ENCODE measurements at places on chromosomes 1 and 21.

DNA sequence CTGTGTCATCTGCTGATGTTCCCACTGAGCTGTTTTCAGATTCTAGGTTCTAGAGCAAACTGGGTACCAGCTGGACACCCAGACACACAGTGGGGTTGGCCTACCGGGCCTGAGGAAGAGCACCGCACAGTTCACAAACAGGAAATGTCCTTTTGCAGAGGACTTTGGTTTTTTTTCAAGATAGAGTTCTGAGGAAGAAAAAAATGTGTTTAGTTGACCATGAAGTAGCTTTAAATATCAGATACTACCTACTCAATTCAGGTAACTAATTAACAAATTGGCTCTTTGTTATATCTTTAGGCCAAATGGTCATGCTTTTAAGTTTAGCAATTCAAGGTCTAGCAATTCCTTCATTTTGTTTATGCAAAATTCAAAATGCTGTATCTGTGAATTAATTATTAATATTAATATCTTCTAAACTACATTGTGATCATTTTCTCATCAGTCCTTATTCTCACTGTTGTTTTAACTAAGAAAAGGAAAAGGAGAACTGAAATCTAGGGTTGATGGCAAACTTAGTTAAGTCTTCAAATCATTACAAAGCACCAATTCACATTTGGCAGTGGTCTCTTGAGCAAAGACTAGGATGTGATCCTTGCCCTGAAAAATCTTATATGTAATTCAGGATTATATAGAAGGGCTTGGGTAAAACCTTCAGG lies 17.2 kb upstream of the NCF2 start:
- no peaks in the 10 kb centered on the region for H3K36me3 ChIP-seq
- H3K27ac ChIP-seq: no peak overlapping the region
- no peak for DNase-seq
- no peaks in the 10 kb centered on the region for H3K27me3 ChIP-seq
- no peak overlapping the region for H3K4me3 ChIP-seq
- H3K4me1 ChIP-seq: peaks cover 15% of the 10 kb centered on the region

GRCh38 chr1:36628804-36629203 lies 146.1 kb upstream of the CSF3R start:
- H3K27me3 ChIP-seq: no peaks in the 10 kb centered on the region
- H3K27ac ChIP-seq: no peak overlapping the region
- no peaks in the 10 kb centered on the region for H3K4me1 ChIP-seq
- no peak overlapping the region for H3K4me3 ChIP-seq

DNA sequence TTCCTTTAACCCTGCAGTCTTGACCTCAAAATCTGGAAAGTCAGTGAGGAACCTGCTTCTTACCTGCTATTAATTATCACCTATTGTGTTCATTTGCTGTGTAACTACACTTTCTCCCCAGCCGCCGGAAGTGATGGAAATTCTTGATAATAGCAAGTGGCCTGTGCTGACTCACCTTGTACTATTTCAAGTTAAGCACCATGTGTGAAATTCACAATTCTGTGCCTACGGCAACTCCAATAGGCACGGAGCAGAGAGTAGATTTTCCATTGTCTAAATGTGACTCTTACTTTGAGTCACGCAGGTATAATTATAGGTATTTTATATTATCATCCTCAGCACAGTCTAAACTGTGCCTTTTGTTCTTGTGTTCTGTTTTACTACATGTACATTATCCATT lies 466.8 kb downstream of the KIF26B start:
- DNase-seq: no peak
- H3K36me3 ChIP-seq: no peaks in the 10 kb centered on the region
- H3K27me3 ChIP-seq: no peaks in the 10 kb centered on the region

GRCh38 chr1:206471415-206471801 lies 1.1 kb downstream of the IKBKE start:
- H3K4me1 ChIP-seq: peaks cover 33% of the 10 kb centered on the region
- DNase-seq: no peak
- H3K4me3 ChIP-seq: peak overlapping the region; percentile 54
- H3K27ac ChIP-seq: no peak overlapping the region
- peaks cover 14% of the 10 kb centered on the region for H3K36me3 ChIP-seq

- H3K4me3 ChIP-seq: no peak overlapping the region
- H3K36me3 ChIP-seq: no peaks in the 10 kb centered on the region
- no peak for DNase-seq
- no peak overlapping the region for H3K27ac ChIP-seq
- no peaks in the 10 kb centered on the region for H3K4me1 ChIP-seq
- H3K27me3 ChIP-seq: no peaks in the 10 kb centered on the region
These were observed 146.2 kb upstream of the NFIA start for GRCh38 chr1:60936163-60936562.

DNA sequence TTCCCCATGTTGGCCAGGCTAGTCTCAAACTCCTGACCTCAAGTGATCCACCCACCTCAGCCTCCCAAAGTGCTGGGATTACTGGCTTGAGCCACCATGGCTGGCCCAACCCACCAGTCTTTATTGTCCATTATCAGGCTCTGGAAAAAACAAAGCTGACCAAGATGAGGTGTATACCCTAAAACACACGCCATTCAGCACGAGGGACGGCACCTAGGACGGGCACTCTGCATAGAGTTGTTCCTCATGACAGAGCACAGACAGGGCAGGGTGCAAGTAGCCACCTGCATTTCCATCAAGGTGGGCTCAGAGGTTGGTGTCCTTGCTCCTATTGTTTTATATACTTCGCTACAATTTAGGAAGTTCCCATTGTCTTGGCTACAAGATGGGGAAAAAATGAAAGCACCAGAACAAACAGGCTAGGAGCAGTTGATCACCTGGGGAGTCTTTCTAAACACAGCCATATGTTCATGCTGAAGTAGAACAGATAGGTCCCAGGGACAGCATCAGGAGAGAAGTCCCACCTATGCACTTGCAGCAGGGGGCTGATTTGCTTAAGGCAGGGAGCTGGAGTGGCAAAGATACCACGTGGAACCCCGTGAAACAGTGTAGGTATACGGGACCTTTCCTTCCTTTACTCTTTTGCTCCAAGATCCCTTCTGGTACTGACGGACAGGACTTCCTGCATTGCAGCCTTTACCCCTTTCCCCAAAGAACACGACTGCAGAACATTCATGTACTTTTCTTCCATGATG lies 4.5 kb downstream of the KRTCAP2 start:
- H3K27me3 ChIP-seq: no peaks in the 10 kb centered on the region
- peaks cover 41% of the 10 kb centered on the region for H3K4me1 ChIP-seq
- no peak overlapping the region for H3K4me3 ChIP-seq
- H3K27ac ChIP-seq: no peak overlapping the region

- H3K4me1 ChIP-seq: no peaks in the 10 kb centered on the region
- no peaks in the 10 kb centered on the region for H3K27me3 ChIP-seq
- DNase-seq: no peak
- no peak overlapping the region for H3K4me3 ChIP-seq
- H3K36me3 ChIP-seq: no peaks in the 10 kb centered on the region
These were observed 287.1 kb upstream of the ADGRL4 start for GRCh38 chr1:79293611-79294010.

DNA sequence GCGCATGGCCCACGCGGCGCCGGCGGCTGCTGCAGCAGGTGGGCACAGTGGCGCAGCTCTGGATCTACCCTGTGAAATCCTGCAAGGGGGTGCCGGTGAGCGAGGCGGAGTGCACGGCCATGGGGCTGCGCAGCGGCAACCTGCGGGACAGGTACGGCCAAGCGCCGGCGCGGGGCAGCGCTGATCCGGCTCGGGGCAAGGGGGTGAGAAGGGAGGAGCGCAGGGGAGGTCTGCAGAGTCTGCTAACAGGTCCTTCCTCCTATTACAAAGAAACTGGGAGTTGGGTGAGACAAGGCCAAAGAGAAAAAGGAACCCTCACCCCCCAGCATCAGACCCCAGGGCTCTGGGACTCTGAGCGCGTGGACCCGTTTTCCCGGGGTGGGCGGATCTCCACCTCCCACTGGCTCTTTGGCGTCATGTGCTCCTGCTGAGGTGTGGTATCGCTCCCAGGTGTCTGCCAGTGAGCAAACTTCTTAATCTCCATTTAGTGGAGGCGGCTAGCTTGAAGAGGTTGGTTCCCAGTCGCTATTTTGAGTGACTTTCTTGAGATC lies 431 bp downstream of the MTARC1 start:
- DNase-seq: no peak
- H3K36me3 ChIP-seq: no peaks in the 10 kb centered on the region
- peaks cover 27% of the 10 kb centered on the region for H3K4me1 ChIP-seq

DNA sequence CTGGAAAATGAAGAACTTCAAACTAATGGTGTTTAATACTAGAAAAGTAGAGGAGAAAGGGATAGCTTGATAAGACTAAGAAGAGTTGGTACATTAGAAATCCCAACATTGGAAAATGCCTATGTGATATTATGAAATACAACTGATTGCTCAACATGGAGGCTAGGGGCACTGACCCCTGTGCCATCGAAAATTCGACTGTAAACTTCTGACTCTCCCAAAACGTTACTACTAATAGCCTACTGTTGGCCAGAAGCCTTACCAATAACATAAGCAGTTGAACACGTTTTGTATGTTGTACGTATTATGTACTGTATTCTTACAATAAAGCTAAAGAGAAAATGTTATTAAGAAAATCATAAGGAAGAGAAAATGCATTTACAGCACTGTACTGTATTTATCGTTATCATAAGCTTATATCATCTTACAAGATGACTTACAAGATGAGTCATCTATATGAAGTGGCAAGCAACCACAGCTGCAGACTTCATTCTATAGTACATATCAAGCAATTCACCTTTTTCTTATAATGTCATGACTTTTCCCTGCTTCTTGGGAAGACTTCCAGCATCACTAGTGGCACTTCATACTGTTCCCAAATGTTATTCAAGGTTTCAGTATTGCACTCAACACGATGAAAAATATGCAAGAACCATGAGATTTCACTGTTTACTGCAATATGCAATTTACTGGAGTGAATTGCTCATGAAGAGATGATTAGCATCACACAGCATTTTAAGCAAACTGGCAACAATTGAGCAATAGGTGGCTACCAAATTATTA lies 12.9 kb upstream of the CTSK start:
- H3K27me3 ChIP-seq: no peaks in the 10 kb centered on the region
- peaks cover 73% of the 10 kb centered on the region for H3K36me3 ChIP-seq
- H3K27ac ChIP-seq: no peak overlapping the region
- no peak overlapping the region for H3K4me3 ChIP-seq
- H3K4me1 ChIP-seq: no peaks in the 10 kb centered on the region

DNA sequence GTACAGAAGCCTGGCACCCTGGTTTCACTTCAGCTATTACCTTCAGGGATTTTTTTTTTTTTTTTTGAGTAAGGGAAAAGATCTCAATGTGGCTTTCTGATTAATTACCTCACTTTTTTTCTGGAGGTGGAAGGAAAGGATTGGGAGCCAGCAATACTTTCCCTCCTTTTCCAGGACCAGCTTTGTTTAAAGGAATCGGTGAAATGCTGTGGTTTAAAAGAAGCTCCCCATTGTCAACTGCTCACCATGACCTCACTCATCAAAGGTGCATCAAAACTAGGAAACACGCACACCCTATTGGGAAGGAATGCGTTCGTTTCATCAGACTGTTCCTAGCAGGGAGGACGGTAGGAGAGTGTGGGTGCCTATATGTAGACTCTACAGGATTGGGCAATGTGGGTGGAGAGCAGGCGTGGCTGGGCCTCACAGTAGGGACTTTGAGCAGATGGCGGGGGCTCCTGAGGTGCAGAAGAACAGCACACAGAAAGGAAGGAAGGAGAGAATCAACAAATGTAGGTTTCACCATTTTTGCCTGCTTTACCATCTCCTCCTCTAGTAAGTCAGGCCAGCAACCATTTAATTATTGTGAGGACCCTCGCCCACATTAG lies 13.0 kb downstream of the PHGDH start:
- no peaks in the 10 kb centered on the region for H3K36me3 ChIP-seq
- H3K27ac ChIP-seq: no peak overlapping the region
- no peaks in the 10 kb centered on the region for H3K4me1 ChIP-seq
- no peak for DNase-seq
- H3K4me3 ChIP-seq: no peak overlapping the region
- no peaks in the 10 kb centered on the region for H3K27me3 ChIP-seq

GRCh38 chr1:85327759-85328158 lies 51.3 kb upstream of the BCL10 start:
- no peak overlapping the region for H3K27ac ChIP-seq
- no peaks in the 10 kb centered on the region for H3K36me3 ChIP-seq
- no peak for DNase-seq
- peaks cover 16% of the 10 kb centered on the region for H3K4me1 ChIP-seq

GRCh38 chr1:67726224-67726623 lies 41.2 kb downstream of the GADD45A start:
- H3K4me1 ChIP-seq: peaks cover 45% of the 10 kb centered on the region
- H3K36me3 ChIP-seq: no peaks in the 10 kb centered on the region
- no peak overlapping the region for H3K4me3 ChIP-seq

DNA sequence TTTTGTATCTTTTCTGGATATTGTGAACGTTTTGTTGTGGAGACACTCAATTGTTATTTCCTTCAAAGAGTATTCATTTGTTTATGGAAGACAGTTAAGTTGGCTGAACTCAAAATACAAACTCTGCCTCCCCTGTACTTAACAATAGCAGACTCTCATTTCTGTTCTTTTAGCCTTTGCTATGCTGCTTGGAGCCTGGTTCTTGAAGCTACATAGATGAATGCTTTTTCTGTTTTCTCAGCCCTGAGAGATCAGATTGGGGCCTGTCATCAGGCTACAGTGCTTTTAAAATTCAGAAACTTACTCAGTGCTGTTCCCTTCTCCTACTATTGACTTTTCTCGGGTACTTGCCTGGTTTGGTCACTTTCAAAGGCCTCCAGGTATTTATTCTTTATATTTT lies 215.7 kb upstream of the LYPLAL1 start:
- H3K27ac ChIP-seq: no peak overlapping the region
- no peaks in the 10 kb centered on the region for H3K27me3 ChIP-seq
- no peaks in the 10 kb centered on the region for H3K4me1 ChIP-seq
- no peak for DNase-seq
- H3K36me3 ChIP-seq: no peaks in the 10 kb centered on the region

GRCh38 chr1:29657816-29658215 lies 421.5 kb downstream of the PTPRU start:
- no peak overlapping the region for H3K27ac ChIP-seq
- H3K4me3 ChIP-seq: no peak overlapping the region
- no peaks in the 10 kb centered on the region for H3K27me3 ChIP-seq
- no peaks in the 10 kb centered on the region for H3K4me1 ChIP-seq
- no peaks in the 10 kb centered on the region for H3K36me3 ChIP-seq
- peak; percentile 27 for DNase-seq

DNA sequence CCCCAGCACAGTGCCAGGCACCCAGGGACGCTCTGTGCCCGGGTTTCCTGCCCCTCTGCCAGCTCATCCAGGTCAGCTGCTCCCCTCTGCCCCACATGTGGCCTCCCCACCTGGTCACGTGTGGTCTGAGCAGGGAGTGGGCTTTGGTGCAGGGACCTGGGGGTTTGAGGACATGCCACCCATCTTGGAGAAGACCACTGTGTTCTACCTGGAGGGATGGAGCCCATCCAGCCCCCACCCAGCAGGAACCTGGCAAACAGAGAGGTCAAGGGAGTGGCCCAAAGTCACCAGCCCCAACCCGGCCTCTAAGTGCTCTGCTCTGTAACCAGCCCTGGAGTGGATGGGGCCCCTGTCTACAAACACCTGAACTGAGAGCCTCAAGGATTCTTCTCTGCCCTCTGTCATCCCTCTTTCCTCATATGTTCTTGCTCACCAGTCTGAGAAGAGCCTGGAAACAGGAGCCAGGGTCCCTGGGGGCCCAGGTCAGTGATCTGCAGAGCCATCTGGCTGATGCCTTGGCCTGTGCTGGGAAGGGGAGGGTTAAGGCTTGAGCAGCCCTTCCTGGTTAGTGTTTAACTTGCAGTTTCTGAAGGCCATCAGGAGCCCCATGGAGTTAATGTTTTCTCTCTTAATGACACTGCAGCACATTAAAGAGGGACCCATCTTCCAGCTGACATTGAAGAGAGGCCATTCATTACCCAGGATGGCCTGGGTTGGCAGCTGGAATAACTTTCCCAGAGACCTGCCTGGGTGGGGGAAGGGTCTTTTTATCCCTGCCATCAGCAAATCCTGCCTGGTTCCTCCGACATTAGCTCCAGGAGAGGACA lies 235.4 kb downstream of the PTPRU start:
- no peaks in the 10 kb centered on the region for H3K36me3 ChIP-seq
- H3K4me1 ChIP-seq: no peaks in the 10 kb centered on the region
- no peak overlapping the region for H3K4me3 ChIP-seq
- no peaks in the 10 kb centered on the region for H3K27me3 ChIP-seq
- H3K27ac ChIP-seq: no peak overlapping the region

Measured in vagina (tissue), 2 donors.